ENCODE measurements at places on chromosomes 1 and 21.
A peak's percentile ranks its signal among the peaks of the same experiment; 100 is the strongest.

GRCh38 chr1:153545067-153546055 lies at the start of gene S100A4:
Gene S100A4 (minus strand): TSS chr1:153545806. CDS start chr1:153544794, 1,012 bp downstream.
- DNase-seq = peak; percentile 91

DNA sequence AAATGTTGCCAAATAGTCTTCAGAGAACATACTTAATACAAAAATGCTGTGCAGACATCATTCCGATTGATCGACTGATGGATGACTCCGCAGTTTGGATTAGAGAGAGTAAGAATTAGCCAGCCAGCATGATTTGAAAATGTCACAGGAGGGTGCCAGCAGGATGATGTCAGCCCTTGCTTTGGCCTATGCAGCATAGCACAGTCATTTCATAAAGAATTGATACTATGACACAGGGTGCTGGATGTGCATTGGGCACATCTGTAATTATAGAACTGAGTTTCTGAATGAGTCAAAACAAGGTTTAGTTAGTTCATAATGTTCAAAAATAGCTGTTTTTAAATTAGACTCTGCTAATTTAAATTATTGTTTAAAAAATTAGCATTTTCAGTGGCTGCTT lies 21.6 kb upstream of the TRAF5 start:
- peak; percentile 44 for DNase-seq

GRCh38 chr1:65407877-65408276 lies 12.6 kb upstream of the LEPR start:
- no peak for DNase-seq

DNA sequence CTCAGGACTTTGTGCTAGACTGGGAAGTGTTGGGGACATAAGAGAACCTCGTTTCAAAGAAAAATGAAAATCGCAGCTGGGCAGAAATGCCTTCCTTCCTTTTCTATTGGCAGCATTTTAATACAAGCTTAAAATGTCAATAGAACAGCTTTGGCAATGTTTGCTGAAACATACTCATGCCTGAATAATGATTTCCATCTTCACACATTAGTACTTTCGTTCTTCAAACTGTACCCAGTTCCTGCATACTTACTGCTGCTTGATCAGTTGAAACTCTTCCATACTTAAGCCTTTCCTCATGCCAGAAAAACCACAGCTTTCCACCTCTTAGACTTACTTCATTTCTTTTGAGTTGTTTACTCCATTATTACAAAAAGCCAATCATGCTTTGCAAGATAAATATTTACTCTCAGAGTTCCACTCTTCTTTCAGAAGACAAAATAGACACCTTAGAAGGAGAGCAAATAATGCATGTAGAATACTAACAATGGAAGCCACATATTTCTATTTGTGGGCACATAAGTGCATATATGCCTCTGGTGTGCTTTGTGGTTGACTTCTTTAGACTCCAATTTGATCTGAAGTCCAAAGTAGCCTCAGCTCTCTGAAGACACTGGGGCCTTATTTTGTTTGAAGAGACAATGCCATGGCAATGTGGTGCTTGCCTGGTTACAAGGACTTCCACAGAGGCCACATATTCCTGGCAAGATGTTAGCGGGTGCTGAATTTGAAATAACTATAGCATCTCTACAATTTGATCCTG lies 22.7 kb upstream of the CD55 start:
- DNase-seq = no peak
